ENCODE measurements at places on chromosomes 7 and 10. TPM values are rescaled to one million over a fixed set of nuclear protein-coding genes. Genes with fewer than 3 reads are reported as not detected.

The SUN3 gene
- total RNA-seq: not detected

The GRID1 gene
- not detected for total RNA-seq

The PVRIG gene
- 30.5 TPM for total RNA-seq

The SFRP4 gene
- not detected for total RNA-seq

The CALN1 gene
- total RNA-seq: not detected

The ICA1 gene
- 4.5 TPM for total RNA-seq

The UBE2H gene
- total RNA-seq: 84.2 TPM

The NPSR1 gene
- total RNA-seq: not detected

- H3K36me3 ChIP-seq: no peaks in the 10 kb centered on the region
- no peak overlapping the region for H3K27ac ChIP-seq
- DNase-seq: no peak
- no peaks in the 10 kb centered on the region for H3K4me1 ChIP-seq
Observed at GRCh38 chr7:28725911-28726310, 232.2 kb downstream of the TRIL start.

DNA sequence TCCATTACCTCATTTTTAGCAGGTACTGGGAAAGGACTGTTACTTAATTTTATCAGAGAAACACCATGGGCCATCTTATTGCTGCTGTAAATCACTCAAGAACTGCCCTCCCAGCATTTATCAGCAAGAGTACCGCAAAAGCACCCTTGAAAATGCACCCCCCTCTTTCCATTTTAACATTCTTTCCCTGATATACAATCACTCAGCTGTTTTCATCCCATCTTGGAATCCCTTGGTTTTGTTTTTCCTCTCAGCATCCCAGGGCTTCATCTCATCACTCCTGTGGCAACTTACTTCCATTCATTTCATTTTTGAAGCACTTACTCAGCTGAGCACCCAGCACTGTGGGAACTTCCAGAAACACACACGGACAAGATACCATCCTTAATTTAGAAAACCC lies 36.5 kb downstream of the RAPGEF5 start:
- peaks cover 35% of the 10 kb centered on the region for H3K27me3 ChIP-seq
- no peaks in the 10 kb centered on the region for H3K36me3 ChIP-seq
- no peak overlapping the region for H3K4me3 ChIP-seq
- DNase-seq: no peak
- no peak overlapping the region for H3K27ac ChIP-seq
- no peaks in the 10 kb centered on the region for H3K4me1 ChIP-seq

GRCh38 chr7:82741493-82741892 lies 297.9 kb upstream of the CACNA2D1 start:
- H3K4me3 ChIP-seq: no peak overlapping the region
- H3K27me3 ChIP-seq: no peaks in the 10 kb centered on the region
- H3K36me3 ChIP-seq: no peaks in the 10 kb centered on the region
- DNase-seq: no peak

- H3K27ac ChIP-seq: no peak overlapping the region
- no peaks in the 10 kb centered on the region for H3K4me1 ChIP-seq
- no peak overlapping the region for H3K4me3 ChIP-seq
- no peaks in the 10 kb centered on the region for H3K27me3 ChIP-seq
- H3K36me3 ChIP-seq: peaks cover 2% of the 10 kb centered on the region
Observed at GRCh38 chr7:30093420-30093952, 41.3 kb upstream of the MTURN start.

GRCh38 chr10:35416619-35417312 lies 80.5 kb downstream of the CCNY start:
- H3K4me1 ChIP-seq: peaks cover 61% of the 10 kb centered on the region
- DNase-seq: no peak
- H3K4me3 ChIP-seq: no peak overlapping the region
- H3K27me3 ChIP-seq: no peaks in the 10 kb centered on the region

DNA sequence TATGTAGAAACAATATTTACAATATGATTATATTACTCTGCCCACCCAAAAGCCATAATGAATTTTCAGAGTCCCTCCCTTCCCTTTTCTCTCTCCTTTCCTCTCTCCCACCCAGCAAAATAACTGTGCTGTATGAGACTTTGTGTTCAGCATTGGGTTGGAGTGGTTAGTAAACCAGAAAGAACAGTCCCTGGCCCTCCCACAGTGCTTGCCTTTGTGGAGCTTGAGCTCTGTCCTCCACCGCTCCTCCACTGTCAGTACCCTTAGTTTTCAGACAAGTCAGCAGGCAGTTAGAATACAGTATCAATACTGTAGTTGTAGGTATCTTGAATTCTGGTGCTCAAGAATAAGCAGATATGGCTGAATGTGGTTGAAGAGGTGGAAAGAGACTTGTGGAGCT lies 92.7 kb downstream of the CDK14 start:
- H3K27me3 ChIP-seq: no peaks in the 10 kb centered on the region
- peaks cover 2% of the 10 kb centered on the region for H3K4me1 ChIP-seq
- no peak for DNase-seq
- H3K4me3 ChIP-seq: no peak overlapping the region

DNA sequence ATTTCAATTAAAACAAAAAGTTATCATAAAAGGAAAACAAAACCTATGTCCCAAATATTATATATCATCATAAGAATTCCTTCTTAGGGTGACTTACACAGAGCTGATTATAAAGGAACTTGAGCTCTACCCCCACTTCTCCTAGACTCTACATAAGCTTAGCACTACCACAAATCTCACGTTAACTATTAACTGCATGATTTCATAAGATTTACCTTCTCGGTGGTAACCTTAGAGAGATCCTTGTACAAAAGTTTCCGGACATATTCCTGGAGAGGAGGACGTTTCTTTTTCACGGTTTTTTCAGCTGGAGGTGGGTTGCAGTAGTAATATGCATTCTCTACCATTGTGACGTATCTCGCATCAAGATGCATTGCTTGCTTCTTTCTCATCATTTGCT lies 83.7 kb downstream of the UPF2 start:
- no peak for DNase-seq
- H3K36me3 ChIP-seq: peaks cover 14% of the 10 kb centered on the region
- H3K27ac ChIP-seq: peak overlapping the region; percentile 62
- no peaks in the 10 kb centered on the region for H3K27me3 ChIP-seq
- peaks cover 3% of the 10 kb centered on the region for H3K4me1 ChIP-seq

- DNase-seq: peak; percentile 39
- peak overlapping the region; percentile 98 for H3K27ac ChIP-seq
- H3K36me3 ChIP-seq: peaks cover 4% of the 10 kb centered on the region
Observed at GRCh38 chr10:61992671-61993668, 91.5 kb downstream of the ARID5B start.

DNA sequence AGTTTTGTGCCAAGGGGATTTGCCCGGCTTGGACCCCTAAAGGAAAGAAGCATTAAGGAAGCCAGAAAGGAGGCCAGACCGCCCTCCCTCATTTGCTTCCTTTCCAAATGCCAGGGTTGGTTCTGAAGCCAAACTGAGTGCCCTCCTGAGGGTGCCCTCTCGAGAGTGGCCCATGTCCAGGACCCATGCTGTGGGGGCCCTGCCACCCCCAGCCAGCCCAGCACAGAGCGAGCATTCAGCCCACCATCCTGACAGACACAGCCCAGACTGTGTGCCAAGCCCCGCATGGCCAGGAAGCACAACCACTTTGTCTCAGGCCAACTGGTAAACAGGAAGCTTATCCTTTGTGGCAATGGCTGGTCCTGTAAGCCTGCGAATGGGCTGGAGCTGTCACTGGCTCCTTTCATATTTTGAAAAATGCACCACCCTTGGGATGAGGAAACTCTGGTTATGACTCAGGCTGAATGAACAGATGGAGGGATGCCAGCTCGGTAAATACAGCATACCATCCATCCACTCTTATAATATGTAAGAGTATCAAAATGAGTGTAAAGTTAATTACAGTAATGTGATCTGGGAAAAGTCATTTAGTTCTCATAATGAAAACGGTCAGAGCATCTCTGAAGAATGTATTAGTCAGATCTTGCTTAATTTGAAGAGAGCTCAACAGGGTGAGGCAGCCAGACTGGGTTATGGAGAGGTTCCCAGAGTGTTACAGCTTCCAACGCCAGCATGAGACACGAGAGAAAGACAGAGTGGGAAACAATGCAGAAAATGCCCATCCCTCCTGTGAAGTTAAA lies 65.0 kb downstream of the STK17A start:
- H3K4me1 ChIP-seq: peaks cover 79% of the 10 kb centered on the region
- peak overlapping the region; percentile 94 for H3K27ac ChIP-seq
- H3K4me3 ChIP-seq: peak overlapping the region; percentile 94
- DNase-seq: no peak
- peaks cover 4% of the 10 kb centered on the region for H3K36me3 ChIP-seq
